ENCODE measurements at places on chromosomes 16 and 17.
A peak's percentile ranks its signal among the peaks of the same experiment; 100 is the strongest.

- no peak for ATAC-seq
Measured at GRCh38 chr17:66114609-66115008, 77.3 kb downstream of the CEP112 start.

DNA sequence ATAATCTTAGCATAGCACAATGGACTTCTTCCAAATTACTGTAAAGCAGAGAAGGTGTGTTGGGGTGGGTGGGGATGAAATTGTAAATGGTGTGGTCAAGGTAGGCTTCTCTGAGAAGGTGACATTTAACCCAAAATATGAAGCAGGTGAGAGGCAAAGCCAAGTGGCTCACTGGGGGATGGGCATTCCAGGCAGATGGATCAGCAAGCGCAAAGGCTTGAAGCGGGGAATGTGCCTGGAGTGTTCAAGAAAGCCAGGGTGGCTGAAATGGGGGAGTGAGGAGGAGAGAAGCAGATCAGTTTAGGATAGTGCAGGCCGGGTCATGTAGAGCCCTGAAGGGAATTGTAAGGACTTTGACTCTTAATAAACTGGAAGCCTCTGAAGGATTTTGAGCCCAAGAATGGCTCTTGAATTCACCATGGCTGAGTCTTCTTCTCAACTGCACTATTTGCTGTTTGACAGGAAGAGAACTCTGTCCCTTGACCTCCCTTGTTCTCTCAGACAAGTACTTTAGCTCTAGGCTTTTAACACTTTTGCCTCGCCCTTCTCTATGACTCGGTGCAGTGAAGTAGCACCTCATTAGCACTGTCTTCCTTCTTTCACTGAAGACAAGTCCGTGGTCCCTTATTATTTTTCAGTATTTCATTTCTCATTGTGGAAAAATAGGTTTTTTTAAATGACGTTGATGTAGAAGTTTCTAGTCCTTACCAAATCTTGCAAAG is 14.7 kb downstream of the CACNG3 start:
- ATAC-seq: no peak

GRCh38 chr17:64694207-64694606 is 32.1 kb upstream of the SMURF2 start:
- no peak for ATAC-seq

GRCh38 chr16:78993346-78993745 is 607.2 kb downstream of the MAF start:
- peak; percentile 99 for ATAC-seq

DNA sequence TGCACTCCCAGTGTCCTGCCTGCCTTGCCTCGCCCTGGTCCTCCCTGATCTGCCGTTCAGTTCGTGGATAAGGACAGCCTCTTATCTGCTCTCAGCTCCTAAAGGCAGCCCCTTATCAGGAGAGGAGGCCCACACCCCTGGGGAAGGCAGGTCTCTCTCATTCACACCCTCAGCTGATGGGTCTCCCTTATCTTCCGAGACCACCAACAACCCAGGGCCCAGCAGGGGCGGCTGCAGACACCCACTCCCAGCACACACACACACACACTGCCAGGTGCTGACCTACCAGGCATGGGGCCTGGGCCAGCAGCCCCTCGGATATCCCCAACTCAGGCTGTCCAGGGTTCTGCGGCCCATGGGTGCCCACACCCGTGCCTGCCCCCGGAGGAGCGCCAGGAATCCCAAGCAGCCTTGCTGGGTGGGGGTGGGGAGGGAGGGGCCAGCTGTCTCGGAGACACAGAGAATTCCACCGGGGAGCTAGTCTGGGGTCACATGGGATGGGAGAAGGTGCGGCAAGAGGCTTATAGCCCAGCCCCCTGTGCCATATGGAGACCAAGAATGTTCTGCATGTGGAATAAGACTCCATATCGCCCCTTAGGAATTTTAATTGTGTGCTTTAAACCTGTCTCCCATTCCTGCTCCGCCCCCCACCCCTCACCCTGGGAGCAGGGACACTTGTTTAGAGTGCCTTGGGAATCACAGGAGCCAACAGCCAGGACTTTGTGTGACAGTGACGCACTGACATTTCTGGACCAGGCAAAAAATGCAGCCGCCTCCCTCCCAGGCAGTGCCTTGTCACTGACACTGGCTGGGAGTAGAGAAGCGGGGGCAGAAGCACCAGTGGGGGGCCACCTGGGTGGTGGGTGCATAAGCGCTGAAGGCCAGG is 41.9 kb upstream of the EMP2 start:
- ATAC-seq: peak; percentile 49

- ATAC-seq: no peak
Measured at GRCh38 chr17:69534235-69534621, 119.7 kb downstream of the MAP2K6 start.

GRCh38 chr17:63579633-63580032 is 21.1 kb upstream of the TACO1 start:
- no peak for ATAC-seq

DNA sequence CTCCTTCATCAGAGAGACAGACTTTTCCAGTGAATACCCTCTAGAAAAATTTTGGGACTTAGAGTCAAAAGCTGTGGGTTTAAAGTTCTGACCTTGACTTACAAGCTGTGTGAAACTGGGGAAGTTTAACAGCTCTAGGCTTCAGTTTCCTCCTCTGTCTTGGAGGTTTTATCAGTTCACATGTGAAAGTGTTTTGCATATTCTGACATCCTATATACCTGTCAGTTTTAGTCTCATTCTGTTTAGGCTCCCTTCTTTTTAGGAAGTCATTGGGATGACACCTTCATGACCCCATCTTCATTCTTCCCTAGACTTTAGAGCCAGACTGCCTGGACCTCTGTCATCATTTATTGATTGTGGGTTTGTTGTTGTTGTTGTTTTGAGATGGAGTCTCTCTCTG is 44.4 kb downstream of the YPEL2 start:
- no peak for ATAC-seq

DNA sequence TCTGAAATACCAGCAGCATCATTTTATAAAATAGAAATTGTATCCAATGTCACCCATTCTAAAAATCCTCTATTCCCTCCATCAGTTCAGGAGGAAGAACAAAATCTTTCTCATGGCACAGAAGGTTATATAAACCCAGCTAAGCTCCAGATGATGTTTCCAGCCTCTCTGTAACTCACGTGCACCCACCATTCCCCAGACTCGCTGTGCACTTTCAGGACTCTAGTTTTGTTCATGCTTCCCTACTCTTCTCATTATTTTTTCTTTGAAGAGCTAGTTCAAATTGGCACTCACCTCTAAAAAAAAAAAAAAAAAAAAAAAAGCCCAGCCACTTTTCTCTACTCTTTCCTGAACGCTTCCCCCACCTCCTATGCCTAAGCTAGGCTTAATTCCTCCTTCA is 36.0 kb upstream of the SHISA6 start:
- no peak for ATAC-seq

DNA sequence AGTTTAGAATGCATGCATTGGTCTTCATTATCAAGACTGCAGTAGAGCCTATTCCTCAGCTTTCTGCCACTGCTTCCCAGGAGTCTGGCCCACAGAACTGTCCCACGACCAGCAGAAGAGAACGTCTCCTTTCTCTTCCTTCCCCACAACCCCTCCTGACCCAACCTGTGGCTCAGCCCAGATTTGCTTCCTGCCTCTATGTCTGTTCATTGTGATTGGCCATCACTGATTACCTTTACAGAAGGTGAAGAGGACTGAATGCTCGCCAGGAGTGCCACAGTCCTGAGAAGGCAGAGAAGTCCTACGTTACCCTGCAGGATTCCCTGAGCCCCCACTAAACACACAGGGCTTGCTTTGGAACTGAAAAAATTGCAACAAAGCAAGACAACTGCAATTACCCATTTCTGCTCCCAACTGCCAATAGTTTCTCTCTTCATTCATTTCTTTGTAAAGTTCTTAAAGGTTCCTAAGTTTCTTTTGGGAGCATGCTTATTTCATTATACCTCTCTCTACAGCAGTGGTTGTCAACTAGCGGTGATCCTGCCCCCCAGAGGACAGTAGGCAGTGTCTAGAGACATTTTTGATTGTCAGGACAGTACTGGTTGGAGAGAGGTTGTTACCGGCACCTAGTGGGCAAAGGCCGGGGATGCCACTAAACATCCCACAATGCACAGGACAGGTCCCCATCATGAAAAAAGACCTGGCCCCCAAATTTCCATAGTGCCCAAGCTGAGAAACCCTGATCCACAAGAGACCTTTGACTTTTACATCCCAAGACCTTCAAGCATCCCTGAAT is 4.5 kb upstream of the NAT9 start:
- ATAC-seq: peak; percentile 5

DNA sequence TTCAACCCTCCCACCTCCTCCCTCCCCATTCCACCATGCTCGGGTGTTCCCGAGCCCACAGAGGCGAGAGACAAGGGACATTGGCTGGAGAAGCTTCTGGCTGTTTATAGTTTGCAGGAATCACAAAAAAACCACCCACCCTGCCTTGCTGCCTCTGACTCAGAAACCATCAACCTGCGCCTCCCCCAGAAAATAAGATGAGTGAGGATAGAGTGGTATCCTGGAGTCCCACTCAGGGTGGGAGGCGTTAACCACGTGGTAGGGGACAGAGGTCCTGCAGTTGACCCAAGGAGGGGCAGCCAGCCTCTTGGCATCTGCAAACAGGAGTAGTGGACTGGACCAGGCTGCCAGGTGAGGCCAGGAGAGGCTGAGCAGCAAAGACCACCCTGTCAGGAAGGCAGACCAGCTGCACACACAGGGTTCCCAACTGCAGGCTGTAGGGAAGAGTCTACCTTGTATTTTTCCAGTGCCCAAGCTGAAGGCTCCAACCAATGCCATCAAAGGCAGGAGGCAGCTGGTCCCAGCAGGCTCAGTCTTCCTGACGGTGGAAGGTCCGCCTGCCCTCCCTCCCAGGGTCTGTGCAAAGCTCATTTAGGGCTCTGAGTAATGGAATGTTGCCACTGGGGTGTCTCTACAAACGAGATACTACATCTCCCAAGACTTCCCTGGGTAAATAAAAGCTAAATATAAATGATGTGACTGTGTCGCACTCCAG is 201.5 kb upstream of the TNRC6C start:
- ATAC-seq: peak; percentile 76

- ATAC-seq: no peak
Measured at GRCh38 chr17:57534863-57535248, 210.2 kb downstream of the CCDC182 start.

GRCh38 chr16:75343941-75344340 is 89.4 kb downstream of the CFDP1 start:
- no peak for ATAC-seq

DNA sequence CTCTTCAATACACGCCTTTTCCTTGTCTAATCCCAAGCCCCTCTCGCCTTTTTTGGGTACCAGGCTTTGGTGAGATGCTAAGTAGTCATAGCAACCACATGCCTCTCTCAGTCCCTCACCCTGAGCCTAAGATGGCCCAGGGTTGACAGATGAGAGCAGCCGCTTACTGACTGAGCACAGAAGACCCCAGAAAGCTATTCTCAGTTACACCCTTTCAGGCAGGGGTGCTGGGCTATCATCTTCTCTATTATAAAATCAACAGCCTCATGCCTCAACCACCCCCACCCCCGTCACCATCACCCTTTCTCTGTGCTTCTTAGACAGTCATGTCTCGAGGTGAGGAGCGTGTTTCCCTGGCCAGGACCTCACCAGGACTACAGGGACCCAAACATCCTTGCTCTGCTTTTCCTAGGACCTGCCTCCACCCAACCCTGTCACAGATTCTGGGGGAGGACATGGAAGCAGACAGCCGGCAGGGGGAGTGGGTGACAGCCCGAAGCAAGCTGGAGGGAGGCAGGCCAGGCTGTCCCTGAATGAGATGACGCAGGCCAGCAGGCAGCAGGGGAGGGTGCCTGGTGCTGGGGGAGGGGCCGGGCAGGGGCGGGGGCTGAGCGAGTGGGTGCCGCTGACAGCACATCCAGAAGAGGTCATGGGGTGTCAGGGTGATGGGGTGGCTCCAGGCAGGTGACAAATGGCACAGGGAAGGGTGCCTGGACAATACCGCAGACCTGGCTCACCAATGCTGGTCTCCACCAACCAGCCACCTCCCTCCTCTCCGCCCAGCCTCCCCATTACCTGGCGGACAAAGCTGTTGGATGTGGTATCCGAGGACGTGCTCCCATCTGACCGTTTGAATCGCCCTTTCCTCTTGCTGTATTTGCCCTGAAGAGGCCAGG is 3.1 kb downstream of the CACNB1 start:
- peak; percentile 70 for ATAC-seq

GRCh38 chr17:30352240-30352814 is 18.5 kb upstream of the TMIGD1 start:
- ATAC-seq: no peak

GRCh38 chr17:66858226-66859083 is 23.5 kb downstream of the CACNG5 start:
- ATAC-seq: no peak

DNA sequence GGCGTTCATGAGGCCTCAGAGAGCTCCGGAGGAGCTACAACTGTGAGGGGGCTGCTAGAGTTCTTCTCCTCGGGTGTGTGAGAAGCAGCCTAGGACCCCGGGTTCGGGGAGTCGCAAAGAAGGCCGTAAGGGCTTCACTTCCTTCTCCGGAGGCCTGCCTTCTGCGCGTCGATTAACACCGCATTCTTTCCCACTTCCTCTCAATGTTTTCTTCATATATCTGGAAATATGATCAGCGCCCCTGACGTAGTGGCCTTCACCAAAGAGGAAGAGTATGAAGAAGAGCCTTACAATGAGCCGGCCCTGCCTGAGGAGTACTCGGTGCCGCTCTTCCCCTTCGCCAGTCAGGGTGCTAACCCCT is 449 bp downstream of the SMCR8 start:
- ATAC-seq: no peak

- peak; percentile 79 for ATAC-seq
Measured at GRCh38 chr17:80012765-80013741, 22.6 kb downstream of the TBC1D16 start.

GRCh38 chr17:4766201-4766600 is 5.5 kb upstream of the TM4SF5 start:
- no peak for ATAC-seq

- ATAC-seq: no peak
Measured at GRCh38 chr16:85569615-85570212, 43.4 kb upstream of the GSE1 start.

DNA sequence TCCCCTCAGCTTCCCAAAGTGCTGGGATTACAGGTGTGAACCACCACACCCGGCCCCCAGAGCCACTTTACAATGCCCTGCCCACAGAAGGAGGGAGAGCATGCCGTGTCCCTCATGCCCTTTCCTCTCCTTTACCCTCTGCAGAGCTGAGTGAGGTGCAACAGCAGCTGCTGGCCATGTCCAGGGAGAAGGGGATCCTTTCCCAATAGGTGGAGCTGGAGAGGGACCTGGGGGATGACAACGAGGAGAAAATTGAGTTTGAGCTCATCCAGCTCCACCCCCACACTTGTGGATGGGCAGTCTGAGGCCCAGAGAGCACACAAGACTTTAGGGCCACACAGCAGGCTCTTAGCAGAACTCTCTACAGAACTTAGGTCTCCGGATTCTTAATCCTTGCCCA is 7.9 kb upstream of the GSDMA start:
- ATAC-seq: no peak

DNA sequence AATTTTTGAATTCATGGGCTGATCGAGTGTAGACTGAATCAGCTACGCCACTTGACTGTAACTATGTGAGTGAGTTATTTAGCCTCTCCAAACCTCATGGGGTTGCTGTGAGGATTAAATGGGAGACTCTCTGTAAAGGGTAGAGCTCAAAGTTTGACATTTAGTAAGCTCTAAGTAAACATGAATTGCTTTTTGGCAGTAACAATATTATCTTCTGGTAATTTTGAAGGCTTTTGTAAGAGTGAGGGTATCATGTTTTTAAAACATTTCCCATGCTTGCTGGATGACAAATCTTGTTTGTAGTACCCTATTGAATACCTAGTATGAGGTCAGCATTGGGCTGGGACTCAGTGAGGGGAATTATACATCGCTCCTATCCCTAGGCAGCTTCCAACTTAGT is 35.3 kb downstream of the MRTFB start:
- ATAC-seq: no peak

GRCh38 chr16:7090628-7091115 is 242.0 kb upstream of the RBFOX1 start:
- ATAC-seq: no peak
